ENCODE measurements at places on chromosomes 13 and 19.

GRCh38 chr13:108427355-108427754 lies 157.8 kb downstream of the TNFSF13B start:
- DNase-seq = no peak

DNA sequence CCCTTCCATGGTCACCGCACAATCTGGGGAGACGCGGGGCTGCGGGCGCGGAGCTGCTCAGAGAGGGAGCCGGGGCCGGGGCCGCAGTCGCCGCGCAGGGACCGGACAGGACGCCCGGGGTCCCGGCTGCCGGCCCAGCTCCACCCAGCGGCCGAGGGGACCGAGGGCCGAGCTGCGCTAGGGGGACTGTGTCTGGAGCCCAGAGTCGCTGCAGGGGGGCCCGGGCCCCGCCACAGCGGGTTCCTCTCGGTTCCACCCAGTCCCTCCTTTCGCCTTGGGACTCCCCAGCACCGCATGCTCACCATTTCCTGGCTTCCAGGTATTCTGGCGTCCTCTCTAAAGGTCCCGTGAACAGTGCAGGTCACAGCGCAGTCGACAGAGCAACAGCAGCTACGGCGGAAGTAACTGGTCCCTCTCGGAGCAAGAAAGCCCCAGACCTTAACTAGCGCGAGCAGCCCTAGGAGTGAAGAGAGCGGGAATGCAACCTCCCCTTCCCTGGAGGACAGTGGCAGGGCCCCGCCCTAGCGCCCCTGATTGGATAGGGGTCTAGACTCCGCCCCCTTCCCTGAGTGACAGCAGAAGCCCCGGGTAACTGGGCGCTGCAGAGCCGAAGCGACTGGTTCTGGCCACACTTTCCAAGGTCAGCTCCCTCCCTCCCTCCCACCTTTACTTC lies at the start of gene ZNF878:
Gene ZNF878, minus strand, starts transcription at position 465 of the 673 bp plus-strand sequence. Its CDS starts 160 bp downstream, at position 305.
- DNase-seq = peak; percentile 88

- DNase-seq = no peak
Observed at GRCh38 chr19:30674656-30675055, 302.5 kb downstream of the ZNF536 start.

DNA sequence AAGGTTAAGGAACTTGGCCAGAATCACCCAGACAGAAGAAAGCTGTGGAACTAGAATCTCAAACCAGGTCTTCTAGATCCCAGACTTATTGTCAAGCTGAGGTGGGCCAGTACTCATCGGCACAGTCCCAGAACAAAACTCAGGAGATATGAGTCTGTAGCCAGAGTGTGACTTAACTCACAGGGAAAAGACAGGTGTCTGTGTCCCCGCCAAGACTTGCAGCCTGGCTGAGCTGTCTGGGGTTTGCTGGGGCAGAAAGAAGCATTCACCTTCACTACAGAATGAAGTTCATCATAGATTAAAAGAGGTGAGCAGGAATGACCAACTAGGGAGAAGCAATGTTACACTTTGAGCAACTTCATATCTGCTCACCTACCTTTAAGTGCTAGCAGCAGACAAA lies 257.2 kb downstream of the FOXO1 start:
- DNase-seq = no peak

DNA sequence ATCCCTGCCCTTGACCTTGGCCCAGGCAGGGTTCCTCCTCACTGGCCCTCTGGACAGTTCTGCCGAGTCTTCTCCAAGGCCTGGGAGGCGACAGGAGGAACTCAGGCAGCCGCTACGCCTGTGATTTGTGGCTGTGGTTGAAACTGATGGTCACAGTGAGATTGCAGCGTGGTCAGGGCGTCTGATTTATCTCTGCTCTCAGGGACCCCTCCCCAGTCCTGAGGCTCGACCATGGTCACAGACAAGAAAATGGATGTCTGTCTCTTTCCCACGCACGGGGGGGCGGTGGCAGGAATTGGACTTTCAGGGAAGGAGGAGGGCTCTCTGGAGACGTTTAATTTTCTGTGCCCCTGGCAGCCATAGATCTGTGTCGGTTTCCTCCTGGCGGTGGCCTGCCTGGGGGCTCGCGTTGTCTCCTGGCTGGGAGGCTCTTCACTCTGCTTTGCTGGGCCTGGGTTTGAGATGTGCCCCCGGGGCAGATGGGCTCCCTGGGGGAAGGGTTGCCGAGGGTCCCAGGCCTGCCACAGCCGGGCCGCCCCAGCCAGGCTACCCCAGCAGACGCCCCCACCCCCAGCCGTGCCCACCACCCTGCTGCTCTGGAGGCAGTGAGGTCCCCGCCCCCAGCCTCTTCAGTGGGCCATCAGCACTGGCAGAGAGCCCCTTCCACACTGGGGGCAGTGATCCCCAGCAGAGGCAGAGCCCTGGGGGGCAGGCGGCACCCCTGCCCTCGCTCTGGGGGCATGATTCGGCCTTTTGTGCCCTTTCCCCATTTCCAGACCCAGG lies 167.4 kb downstream of the KDM4B start:
- DNase-seq = no peak

- no peak for DNase-seq
Observed at GRCh38 chr19:8512115-8512967, 1.6 kb downstream of the ZNF414 start.

DNA sequence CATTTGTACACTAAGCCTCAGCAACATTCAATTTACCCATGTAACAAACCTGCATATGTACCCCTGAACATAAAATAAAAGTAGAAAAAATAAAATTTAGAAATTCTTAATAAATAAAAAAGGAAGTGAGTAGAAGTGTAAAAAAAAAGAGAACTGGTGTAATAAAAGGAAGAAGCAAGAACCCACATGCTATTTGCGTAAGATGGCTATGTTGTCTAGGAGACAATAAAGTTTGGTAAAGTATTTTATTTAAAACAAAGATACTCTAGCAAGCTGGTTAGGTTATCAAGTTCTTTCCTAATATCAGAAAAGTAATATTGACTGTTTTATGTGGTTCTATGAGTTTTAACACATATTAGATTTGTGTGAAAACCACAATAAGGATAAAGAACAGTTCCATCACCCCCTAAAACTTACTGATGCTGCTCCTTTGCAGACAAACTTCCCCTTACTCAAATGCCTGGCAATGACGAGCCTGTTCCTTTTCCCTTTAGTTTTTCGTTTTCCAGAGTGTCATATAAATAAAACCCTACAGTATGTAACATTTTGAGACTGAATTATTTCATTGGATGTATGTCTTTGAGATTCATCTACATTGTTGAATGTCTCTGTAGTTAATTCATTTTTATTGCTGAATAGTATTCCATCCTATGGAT lies 98.9 kb downstream of the TNFSF13B start:
- no peak for DNase-seq

DNA sequence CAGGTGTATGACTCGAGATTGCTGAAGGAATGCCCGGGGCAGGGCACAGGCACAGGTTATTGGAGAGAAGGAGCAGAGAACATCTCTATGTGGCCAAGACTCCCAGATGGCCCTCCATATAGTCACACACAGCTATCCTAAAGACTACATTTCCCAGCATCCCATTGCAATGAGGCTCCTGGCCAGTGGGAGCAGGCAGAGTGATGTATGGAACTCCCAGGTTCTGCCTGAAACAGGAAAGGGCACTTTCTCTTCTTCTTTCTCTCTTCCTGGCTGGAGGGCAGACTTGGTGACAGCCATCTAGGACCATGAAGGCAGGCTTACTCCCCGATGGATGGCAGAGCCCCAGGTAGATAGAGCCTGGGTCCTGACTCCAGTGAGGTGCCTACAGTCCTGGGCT lies 13.5 kb downstream of the PPP1R13L start:
- no peak for DNase-seq

DNA sequence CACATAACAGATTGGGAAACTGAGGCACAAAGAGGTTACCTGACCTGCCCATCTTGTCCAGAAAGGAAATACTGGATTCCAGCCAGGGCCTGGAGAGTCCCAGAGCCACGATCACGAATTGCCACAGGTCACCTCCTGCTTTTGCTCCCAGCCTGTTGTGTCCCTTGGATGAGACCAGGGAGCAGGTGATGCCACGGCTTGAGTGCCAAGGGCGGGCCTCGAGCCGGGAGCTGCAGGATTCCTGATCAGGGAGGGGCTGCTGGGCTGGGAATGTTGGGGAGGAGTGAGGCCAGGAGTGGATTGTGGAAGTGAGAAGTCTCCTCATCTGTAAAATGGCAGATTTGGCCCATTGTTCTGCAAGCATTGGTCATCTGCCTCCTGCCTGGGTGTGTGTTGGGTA lies 29.4 kb downstream of the DNM2 start:
- no peak for DNase-seq

- DNase-seq = peak; percentile 71
Observed at GRCh38 chr13:24270639-24271141, 38.7 kb upstream of the C1QTNF9 start.

- no peak for DNase-seq
Observed at GRCh38 chr19:20482721-20483120, 82.9 kb downstream of the ZNF737 start.

GRCh38 chr19:49999371-50000010 lies 25.7 kb downstream of the VRK3 start:
- no peak for DNase-seq

DNA sequence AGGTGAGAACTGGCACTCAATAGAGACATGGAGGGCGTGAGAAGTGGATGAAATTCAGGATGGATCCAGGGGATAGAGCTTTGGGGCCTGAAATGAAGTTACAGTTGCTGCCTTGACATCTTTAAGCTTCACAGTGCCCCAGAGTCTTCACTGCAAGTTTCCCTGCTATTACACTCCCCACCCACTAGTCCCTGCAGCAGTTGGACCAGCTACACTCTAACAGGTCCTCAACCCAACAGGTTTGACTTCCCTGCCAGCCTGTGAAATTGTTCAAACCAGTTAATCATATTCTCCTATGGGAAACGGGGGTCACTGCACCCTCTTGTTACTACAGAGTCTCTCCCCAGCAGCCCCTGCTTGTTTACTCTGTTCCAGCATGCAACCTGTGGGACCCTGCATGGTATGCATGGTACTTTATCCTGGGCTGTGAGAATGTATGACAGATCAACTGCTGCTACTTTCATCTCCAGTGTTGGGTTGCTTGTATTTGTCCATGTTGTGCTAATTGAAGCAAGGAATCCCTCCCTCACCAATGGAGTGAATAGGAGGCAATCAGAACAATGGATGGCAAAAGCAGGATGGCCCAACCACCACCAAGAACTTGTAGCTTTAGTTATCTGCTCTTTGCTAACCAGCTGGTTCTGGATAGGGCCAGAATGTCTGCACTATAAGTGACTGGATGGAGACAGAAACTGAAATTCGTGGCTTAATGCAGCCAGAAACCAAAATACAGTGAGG lies 314.2 kb downstream of the OLFM4 start:
- DNase-seq = no peak

DNA sequence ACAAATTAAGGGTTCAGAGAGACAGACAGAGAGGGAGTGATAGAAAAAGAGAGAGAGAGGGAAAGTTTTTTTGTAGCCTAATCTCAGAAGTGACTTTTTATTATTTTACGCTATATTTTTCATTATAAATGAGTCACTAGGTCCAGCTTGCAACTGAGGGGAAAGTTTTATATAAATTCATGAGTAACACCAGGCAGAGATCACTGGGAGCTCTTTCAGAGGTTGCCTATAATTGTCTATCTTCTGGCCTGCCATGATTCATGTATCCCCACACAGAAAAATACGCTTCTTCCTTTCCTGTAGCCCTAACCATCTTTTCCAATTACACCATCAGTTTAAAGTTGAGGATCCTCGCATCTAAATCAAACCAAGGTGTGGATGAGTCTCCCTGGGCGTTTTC lies 467.9 kb downstream of the SLITRK1 start:
- no peak for DNase-seq
